Activated naive CD8-positive, alpha-beta T cell treated with anti-CD3 and anti-CD28 coated beads, Interleukin-2, amount 50 U/mL, for 16 hours (primary cell): ENCODE measurements at places on chromosomes 7 and 10.

DNA sequence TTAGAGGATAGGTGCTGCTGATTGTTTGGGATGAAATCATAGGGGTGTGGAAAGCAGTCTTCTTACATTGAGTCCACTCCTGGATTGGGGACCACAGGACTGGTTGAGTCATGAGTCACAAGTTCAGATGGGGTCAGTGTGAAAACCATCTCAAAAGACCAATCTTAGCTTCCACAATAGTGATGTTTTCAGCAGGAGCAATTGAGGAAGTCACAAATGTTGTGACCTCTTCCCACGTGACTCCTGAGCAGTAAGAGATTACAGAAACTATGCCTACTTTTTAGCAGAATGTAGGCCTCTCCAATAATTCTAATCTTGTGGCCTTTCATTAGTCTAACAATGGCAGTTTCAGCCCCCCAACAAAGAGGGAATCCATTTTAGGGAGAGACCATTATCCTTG, 256.9 kb upstream of the CDC14C start:
- no peak for DNase-seq

GRCh38 chr10:63199716-63200115, 66.6 kb downstream of the NRBF2 start:
- DNase-seq = no peak

- no peak for DNase-seq
Observed at GRCh38 chr7:57579454-57579853, 129.5 kb downstream of the ZNF716 start.

GRCh38 chr7:69858471-69858870, 260.2 kb downstream of the AUTS2 start:
- DNase-seq = no peak

- no peak for DNase-seq
Observed at GRCh38 chr10:43884501-43885105, 235.9 kb upstream of the ZNF32 start.

DNA sequence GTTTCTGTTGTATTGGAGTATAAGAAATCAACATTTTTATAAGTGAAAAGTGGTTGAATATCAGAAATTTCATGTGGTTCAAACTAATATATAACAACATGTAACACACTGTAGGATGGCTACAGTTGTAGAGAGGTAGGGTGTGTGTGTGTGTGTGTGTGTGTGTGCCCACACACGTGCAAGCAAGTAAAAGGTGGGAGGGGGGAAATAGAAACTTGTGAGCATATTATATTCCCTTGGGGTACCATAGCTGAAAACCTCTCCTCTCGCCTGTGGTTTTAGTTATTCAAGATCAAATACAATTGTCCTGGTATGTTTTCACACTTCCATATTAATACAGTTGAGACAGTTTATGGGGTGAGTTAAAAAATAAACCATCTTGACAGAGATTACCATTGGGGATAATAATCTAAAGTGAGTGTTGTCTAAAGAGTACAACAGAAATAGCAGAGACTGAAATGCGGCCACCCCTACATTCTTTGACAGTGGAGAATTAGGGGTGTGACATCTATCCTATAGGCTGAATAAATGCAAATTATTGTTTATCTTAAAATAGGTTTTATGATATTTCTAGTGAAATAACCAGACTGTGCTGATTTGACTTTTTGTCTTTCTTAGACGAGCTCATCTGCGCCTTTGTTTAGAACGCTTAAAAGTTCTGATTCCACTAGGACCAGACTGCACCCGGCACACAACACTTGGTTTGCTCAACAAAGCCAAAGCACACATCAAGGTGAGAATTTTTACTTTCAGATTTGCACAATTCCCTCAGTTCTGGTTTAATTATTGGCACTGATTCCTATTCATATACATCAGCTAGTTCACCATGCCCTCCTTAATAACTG, 25.9 kb downstream of the SMNDC1 start:
- DNase-seq = no peak

DNA sequence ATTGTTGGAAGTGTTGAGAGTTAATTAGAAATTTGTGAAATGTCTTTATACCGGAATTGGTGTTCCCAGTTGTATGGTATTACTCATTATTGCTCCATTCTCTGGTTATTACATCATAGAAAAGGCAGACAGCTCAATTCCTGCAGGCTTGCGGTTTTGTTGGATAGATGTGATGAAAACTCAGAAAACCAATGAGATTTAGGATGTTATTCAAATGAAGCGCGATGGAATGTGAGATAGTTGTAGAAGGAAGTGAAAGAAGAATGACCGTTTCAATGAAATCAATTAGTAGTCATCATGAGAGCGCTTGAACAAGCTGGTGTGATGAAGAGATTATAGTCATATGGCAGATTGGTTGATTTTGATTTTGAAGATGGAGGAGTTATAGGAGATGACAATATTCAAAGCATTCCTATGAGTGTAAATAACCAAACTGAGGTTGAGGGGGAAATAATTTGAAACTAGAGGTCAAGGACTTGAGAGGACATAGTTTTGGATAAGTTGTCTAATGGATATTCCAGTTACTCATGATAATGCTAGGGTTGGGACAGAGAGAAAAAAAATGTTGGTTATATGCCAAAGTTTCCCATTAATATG, 991.5 kb downstream of the NRG3 start:
- no peak for DNase-seq

GRCh38 chr10:131700032-131700431, 200.8 kb upstream of the PPP2R2D start:
- DNase-seq = no peak

- no peak for DNase-seq
Observed at GRCh38 chr7:47937065-47937687, 11.1 kb downstream of the PKD1L1 start.

- no peak for DNase-seq
Observed at GRCh38 chr10:48480397-48481374, 124.2 kb downstream of the ARHGAP22 start.

- no peak for DNase-seq
Observed at GRCh38 chr10:129191797-129192196, 275.2 kb upstream of the MGMT start.

GRCh38 chr7:16836481-16836880, 31.7 kb upstream of the AGR2 start:
- DNase-seq = no peak

DNA sequence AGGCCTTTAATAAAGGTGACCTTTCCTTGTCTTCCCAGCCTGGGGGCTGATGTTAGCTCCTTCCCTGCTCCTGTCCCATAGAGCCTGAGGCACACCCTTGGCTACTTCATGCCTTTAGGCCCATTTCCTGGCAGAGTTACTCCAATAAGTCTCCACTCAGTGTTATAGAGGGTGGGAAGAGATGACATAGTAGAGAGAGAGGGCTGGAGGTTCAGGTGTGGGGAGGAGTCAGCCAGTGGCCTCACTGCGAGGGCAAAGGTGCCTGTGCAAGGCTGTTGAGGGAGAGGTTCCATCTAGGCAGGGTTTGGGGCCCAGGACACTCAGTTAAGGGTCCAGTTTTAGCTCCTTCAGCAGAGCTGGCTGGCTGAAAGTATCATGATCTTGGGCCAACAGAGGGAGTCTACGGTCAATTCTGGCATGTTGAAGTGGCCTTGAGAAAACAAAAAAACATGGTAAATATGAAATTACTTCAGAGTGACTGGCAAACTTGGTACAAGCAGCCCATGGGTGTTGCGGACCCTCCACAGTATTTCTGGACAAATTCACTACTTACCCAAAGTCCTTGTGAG, 67.9 kb downstream of the ZNF783 start:
- DNase-seq = no peak

GRCh38 chr7:128304212-128304611, 39.5 kb downstream of the RBM28 start:
- DNase-seq = no peak

DNA sequence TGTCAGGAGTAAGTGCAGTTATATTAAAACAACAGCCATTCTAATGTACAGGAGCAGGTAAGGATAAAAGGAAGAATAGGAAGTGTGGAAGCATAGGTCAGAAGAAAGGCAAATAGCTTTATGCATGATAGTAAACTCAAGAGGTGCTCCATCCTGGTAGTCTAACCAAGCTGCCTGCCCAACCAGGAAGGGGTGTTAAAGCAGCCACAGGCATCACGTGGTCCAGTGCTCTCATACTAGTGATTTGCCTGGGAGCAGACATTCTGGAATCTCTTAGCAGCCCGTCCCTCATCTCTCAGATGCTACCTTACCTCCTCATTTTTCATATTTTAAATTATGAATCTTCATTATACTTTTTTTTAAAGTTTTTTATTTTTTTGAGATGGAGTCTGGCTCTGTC, 18.5 kb downstream of the ABRAXAS2 start:
- DNase-seq = no peak

GRCh38 chr10:133050371-133050770, 37.4 kb upstream of the ADGRA1 start:
- DNase-seq = no peak

DNA sequence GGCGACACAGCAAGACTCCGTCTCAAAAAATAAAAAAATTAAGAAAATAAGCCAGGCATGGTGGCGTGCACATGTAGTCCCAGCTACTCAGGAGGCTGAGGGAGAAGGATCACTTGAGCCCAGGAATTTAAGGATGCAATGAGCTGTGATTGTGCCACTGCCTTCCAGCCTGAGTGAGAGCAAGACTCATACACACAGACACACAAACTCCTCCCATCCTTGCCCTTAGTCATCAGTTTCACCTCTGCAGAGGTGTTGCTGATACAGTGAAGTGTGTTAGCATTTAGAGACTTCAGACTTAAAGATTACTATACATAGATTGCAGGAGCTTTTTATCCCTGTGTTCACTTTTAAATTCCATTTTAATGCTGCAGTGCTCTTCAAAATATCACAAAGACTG, 5.5 kb upstream of the H2AZ2 start:
- no peak for DNase-seq

- DNase-seq = no peak
Observed at GRCh38 chr7:105690325-105690945, 109.1 kb upstream of the EFCAB10 start.

DNA sequence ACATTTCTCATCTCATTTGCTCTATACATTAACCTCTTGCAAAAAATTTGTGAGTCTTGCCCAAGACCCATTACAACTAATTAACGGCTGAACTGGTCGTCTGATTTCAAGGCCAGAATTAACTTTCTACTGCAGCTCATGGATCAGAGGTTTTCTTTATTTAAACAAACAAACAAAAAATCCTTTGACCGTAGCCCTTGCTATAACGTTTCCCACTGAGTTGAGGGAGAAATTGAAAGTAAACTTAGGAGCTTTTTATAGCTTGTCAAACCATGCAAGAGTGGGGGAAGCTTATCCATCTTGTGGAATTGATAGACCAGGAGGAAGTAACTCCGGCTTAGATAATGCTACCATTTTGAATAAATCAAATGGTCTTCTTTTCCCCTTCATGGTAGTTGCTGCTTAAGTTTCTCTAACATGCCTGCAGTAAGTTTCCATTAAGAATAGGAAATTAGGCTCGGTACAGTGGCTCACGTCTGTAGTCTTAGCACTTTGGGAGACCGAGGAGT, 3.3 kb downstream of the SRGN start:
- DNase-seq = no peak

GRCh38 chr10:110215286-110216170, 8.1 kb downstream of the MXI1 start:
- DNase-seq = no peak

DNA sequence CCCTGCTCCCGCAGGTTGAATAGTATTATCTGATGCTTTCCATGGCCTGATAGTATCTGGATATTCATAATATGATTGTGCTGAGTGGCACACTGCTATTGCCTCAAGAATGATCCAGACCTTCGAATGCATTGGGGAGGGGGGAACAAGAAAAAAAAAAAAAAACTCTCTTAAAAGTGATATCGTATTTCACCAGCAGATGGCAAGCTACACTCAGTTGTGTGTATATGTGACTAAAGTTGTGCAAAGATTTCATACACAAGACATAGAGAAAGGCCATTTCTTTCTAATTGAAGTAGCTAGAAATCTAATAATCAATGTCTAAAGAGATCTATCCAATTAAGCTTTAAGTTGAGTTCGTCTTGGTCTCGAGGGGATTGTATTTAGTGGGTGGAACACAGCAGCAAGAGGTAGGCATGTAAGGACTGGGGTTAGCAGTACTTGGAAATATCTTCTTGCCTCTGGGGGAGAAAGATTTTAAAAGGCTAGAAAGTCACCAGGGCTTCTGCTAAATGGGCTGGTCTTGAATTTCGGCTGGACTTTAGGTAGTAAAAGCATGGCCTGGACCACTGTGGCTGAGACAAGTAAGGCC, 15.3 kb downstream of the SFRP4 start:
- no peak for DNase-seq

DNA sequence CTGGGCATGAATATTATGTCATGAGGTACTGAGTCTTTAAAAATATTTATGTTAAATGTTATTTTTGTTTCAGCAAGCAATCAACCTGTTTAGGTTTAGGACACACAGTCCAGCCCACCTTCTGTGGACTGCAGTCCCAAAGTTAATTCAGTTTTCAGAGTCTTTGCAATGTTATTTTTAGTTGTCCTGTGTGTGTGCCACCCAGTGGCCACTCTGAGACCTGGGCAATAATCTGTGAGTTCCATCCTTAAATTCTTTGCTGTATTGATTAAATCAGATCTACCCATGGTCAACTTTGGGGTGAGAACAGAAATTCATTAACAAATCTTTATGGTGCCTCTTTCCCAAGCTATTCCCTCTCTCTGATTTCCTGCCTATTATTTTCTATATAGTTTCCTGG, 415.1 kb downstream of the CCSER2 start:
- no peak for DNase-seq

GRCh38 chr10:10661176-10661575, 356.5 kb upstream of the CELF2 start:
- DNase-seq = no peak

DNA sequence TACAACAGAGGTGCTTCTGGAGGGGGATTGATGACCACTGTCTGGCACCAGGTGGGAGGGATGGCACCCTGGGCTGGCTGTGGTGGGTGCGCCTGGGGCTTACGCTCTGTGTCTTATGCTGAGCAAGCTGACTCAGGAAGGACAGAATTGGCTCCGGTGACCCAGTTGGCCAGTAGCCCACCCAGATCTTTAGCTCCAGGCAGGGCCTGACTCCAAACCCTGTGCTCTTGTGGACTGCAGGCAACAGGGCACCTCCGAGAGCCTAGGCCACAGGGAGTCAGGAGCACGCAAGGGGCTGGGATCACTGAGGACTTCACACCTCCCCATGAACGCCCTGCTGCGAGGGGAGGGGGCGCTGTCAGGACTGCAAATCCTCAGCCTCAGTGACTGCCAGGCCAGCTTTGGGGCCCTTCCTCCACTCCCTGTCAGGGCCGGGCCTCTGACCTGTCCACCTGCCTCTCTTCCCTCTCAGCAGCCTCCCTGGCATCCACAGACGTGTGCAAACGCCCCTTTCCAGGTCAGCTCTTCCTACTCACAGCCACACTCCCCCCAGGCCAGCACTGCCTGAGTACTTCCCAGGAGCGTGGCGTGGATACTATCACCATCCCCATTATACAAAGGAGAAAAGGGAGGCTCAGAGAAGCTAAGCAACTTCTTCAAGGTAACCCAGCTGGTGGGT, 118.7 kb downstream of the SLIT1 start:
- DNase-seq = no peak

GRCh38 chr10:409408-410040, 274.3 kb downstream of the ZMYND11 start:
- no peak for DNase-seq

- DNase-seq = no peak
Observed at GRCh38 chr10:96271016-96271815, at the start of gene BLNK. TSS of gene BLNK (minus strand) at chr10:96271569. CDS start at chr10:96271398, 171 bp downstream.
